Progenitor cell of endocrine pancreas (in vitro differentiated cells): ENCODE measurements at places on chromosomes 3 and 15.

GRCh38 chr3:53801319-53801718 lies 44.9 kb downstream of the CHDH start:
- DNase-seq, result no peak

DNA sequence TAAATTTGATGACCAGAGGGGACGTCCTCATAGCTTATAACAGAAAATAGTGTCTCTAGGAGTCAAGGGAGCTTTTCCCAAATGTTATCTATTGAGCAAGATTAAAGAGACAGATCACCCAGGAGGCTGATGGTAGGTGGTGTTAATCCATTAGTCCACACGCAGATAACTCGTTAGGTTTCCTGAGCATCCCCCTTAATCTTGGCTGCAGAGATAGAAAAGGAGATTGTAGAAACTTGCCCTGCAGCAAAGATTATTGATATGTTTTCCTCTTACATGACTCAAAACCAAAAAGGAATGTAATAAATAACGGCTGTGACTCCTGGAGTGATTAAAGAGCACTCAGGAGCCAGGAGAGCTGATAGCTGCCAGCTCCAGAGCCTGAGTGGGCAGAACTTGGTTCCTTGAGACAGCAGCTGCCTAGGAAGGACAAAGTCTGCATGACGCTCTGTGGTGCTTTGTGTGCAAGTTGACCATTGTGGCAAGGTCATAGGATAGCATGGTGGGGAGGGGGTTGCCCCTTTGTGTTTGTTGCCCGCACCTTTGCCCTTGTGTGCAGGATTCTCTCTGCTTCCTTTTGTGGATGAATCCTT lies 234.8 kb downstream of the PTPRG start:
- no peak for DNase-seq

DNA sequence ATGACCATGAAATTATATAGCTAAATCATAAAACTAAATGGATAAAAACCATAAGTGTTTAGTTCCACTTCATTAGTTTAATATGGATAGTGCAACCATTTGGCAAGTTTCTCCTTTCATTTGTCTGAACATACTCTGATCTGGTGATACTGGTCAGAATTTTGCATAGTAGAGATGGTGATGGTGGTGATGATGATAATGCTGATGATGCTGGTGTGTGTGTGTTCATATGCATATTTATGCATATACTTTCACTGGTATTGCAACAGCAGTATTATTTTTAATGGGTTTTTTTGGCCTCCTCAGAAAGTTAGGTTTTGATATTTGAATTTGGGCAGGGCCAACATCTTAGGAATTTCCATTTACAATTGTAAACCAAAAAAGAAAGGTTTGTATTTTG lies 76.4 kb downstream of the SLMAP start:
- no peak for DNase-seq

DNA sequence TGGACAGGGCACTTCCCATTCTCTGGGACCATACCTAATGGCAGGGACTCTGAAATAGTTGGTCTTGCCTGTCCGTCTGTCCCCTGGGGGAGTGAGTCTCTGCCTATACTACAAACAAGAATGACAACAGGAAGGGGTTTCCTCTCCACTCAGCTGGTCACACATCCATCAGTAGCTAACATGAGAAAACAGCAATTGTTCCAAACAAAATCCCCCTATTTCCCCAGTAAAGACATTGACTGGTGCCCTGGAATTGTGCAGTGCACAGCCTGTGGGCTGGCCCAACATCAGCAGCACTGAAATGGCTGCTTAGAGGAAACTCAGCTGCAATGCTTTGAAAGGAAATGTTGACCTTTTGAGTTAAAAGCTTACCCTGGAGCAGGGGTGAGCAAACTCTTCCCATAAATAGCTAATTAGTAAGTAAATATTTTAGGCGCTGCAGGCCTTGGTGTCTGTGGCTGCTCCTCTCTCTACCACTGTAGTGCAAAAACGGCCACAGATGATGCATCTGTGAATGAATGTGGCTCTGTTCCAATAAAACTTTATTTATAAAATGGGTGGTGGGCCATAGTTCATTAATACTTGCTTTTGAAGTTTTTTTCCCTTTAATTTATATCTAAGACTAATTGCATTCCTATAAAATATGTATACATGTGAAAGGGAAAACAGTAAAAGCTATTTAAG lies 174.3 kb downstream of the KLF13 start:
- DNase-seq, result no peak

DNA sequence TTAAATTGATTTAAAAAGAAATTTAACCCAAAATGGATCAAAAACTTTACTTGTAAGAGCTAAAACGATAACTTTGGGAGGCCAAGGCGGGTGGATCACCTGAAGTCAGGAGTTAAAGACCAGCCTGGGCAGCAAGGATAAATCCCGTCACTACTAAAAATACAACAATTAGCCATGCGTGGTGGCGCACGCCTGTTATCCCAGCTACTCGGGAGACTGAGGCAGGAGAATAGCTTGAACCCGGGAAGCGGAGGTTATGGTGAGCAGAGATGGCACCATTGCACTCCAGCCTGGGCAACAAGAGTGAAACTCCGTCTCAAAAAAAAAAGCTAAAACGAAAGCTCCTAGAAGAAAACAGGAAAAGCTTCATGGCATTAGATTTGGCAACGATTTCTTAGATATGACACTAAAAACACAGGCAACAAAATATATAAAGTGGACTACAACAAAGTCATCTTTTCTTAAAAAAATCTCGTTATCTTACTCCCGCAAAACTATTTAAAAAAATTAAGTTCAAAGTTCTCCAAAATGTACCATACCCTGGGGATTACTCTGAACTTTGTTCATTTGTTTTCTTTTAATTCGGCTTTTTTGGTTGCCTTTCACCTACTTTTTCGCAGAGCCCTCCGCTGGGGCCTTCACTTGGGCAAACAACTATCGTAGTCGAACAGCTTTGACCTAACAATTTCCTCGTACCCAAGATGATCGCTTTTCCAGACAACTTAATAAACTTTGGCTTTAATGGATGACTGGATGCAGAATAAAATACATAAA lies 2.9 kb downstream of the HDDC3 start:
- no peak for DNase-seq

DNA sequence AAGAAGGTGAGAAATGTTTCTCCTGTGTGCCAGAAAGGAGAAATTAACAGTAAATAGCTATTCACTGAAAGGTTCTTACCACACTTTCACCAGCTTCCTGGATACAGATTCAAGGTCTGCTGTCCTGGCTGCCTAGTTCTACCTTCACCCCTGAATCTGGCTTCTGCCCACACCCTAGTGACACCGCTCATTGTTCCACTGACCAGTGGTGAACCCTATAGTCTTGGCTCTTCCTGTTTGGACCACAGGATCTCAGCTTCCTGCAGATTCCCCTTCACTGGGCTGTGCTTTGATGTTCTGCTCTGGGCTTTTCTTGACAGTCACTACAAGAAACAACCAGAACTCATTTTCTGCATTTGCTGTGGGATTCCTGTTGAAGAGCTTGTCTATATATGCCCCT lies 250.0 kb downstream of the XXYLT1 start:
- DNase-seq, result no peak

GRCh38 chr3:47622671-47623461 lies 44.2 kb upstream of the CSPG5 start:
- no peak for DNase-seq

DNA sequence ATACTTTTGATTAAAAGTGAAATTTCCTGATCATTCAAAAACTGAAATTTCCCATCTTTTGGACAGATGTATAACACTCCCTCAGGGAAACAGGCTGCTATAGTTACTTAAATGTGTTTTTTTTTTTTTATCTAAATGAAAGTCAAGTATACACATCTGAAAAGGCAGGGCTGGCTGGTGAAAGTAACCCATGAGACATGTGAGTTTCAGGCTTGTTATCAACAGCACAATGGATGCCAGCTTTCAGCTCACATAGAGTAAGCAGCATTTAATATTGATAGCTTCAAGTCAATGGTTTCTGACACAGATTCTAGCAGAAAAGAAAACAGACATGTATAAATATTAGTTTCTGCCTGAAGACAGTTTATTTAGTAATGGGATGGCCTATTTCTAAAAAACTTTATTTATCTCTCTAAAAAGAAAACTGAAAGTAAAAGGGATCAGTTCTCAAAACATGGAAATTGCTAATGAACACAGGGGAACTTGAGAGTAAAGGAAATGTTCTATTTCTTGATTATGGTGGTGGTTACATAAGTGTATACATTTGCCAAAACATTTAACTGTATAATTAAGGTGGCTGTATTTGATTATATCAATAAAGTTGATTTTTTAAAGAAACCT lies 89.7 kb upstream of the CMC1 start:
- DNase-seq, result no peak

GRCh38 chr3:142251951-142252350 lies 26.6 kb upstream of the GK5 start:
- no peak for DNase-seq

GRCh38 chr3:172103724-172104123 lies 64.3 kb downstream of the FNDC3B start:
- DNase-seq, result no peak

DNA sequence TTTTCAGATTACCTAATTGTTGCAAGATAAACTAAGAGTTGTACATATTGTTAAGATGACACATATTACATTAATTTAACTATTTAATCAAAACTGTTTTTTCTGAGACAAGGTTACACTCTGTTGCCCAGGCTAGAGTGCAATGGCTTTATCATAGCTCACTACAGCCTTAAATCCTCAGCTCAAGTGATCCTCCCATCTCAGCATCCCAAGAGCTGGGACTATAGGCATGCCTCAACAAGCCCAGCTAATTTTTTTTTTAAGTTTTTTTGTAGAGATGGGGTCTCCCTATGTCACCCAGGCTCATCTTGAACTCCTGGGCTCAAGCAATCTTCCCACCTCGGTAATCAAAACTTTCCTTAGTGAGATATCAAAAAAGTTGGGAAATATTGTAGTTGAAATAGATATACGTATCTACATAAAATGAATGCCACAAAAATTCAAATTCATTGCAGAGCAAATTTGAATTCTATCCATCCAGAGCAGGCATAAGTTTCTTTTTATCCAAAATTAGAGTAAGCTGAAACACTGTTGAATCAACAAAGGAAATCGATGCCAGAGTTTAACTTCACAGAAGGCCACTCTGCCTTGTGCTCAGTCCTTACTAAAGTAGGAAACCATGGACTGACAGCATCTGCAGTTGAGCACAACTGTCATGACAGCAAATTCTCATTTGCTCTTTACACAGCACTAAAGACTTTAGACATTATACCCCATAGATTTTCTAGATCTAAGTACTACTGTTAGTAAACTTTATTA lies 15.5 kb downstream of the ATOSA start:
- DNase-seq, result no peak

- no peak for DNase-seq
Measured at GRCh38 chr3:143563786-143564185, 284.5 kb downstream of the SLC9A9 start.

GRCh38 chr3:166110102-166110501 lies 272.9 kb upstream of the BCHE start:
- no peak for DNase-seq

- no peak for DNase-seq
Measured at GRCh38 chr3:71714595-71714994, 10.6 kb downstream of the EIF4E3 start.

GRCh38 chr3:133477487-133477886 lies 77.6 kb downstream of the BFSP2 start:
- no peak for DNase-seq

GRCh38 chr15:37756407-37756806 lies 178.0 kb upstream of the TMCO5A start:
- DNase-seq, result no peak

DNA sequence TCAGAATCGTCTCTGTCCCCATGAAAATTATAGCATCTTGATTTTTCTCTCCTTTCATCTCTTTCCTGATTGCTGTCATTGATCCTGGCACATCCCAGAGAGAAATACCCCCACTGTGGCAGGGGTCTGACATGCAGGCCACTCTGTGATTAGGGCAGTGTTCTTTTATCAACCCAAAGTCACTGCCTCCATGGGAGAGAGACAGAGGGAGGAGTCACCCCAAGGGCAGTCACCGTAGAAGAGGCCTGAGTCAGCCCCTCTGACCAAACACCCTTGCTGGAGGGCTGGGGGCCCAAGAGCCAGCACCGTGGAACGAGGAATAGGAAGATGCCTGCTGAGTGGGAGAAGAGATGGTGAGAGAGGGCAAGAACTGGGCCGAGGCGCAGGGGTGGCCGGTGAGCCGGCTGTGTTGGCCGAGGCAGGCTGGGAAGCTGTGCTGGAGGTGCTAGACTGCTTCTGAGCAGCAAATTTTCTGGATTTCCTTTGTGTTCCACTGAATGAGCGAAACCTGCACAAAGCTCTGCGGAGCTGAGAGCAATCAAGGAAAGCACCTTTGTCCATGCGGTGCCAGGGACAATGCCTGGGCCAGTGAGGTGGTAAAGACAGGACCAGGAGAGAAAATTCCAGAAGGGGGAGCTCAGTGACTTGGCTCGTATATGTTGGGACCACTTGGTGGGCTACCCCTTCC lies 103.8 kb downstream of the ADCY5 start:
- no peak for DNase-seq

GRCh38 chr15:78207110-78207458 lies 27.3 kb downstream of the ACSBG1 start:
- no peak for DNase-seq

DNA sequence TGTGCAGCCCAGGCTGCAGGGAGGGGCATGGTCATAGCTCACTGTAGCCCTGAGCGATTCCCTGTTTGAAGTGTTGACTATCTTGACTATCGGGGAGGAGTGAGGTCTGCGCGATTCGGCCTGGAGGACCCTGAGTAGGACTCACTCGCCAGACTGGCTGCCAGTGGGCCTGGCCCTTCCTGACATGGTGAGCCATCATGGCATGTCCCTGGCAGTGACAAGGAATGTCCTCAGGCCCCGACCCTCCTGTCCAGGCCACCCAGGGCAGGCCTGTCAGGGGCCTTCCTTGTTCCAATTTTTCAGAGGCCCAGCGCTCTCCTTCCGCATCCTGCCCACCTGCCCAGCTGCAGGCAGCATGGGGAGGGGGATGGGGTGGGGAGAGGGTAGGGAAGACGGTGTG lies 5.2 kb upstream of the OCA2 start:
- DNase-seq, result no peak

DNA sequence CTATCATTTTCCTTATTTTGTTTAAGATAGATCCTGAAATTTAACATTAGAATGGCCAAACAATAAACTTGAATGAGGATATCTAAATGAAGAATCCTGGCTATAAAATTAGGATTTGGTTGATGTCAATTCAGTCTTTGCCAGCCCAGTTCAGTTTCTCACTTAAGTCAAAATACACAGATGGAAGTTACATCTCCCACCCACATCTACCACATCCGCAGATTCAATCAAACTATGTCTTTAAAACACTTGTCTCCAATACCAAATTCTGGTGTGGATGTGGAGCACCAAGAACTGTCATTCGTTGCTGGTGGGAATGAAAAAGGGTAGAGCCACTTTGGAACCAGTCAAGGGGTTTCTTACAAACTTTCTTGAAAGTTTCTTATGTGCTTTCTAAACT lies 18.2 kb downstream of the CBLB start:
- DNase-seq, result no peak

GRCh38 chr3:144010371-144010770 lies 38.7 kb downstream of the DIPK2A start:
- DNase-seq, result no peak

- DNase-seq, result no peak
Measured at GRCh38 chr15:36994790-36995189, 105.6 kb downstream of the MEIS2 start.

GRCh38 chr3:103308921-103309320 lies 874.1 kb downstream of the ZPLD1 start:
- DNase-seq, result no peak
